ENCODE measurements at places on chromosomes 7 and 10.

- DNase-seq = no peak
These were observed 417.0 kb downstream of the CALN1 start for GRCh38 chr7:71995111-71995510.

GRCh38 chr7:131224996-131225395 lies 102.7 kb upstream of the MKLN1 start:
- DNase-seq = no peak

GRCh38 chr10:101624526-101625102 lies 36.5 kb downstream of the DPCD start:
- no peak for DNase-seq

DNA sequence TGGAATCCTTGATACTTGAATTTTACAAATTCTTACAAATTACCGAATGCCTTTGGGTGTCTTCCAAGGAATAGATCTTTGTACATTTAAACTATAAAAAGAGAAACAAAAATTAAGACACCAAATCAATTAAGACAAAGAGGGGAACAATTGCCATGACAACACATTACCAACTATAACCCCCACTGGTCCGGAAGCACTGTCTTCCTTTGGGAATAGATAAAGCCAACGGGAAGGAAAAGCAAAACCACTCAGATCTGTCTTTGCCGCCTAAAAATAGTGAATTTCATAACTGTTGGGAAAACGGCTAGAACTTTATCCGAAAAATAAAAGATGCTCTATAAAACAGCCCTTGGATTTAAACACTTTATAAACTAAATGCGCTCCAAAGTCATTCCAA lies 37.4 kb downstream of the GRB10 start:
- no peak for DNase-seq

DNA sequence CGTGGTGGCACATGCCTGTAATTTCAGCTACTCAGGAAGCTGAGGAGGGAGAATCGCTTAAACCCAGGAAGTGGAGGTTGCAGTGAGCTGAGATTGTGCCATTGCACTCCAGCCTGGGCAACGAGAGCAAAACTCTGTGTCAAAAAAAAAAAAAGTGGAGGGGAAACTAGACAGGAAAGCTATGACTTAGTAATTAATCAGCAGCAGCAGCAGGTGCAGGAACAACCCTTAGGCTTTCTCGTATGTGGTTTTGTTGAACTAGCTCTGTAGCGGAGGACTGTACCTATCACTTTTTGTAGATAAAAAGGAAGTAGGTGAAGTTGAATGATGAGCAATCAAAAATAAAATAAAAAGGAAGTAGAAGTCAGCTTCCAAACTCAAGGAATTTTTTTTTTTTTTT lies 76.9 kb upstream of the KMT2C start:
- no peak for DNase-seq

DNA sequence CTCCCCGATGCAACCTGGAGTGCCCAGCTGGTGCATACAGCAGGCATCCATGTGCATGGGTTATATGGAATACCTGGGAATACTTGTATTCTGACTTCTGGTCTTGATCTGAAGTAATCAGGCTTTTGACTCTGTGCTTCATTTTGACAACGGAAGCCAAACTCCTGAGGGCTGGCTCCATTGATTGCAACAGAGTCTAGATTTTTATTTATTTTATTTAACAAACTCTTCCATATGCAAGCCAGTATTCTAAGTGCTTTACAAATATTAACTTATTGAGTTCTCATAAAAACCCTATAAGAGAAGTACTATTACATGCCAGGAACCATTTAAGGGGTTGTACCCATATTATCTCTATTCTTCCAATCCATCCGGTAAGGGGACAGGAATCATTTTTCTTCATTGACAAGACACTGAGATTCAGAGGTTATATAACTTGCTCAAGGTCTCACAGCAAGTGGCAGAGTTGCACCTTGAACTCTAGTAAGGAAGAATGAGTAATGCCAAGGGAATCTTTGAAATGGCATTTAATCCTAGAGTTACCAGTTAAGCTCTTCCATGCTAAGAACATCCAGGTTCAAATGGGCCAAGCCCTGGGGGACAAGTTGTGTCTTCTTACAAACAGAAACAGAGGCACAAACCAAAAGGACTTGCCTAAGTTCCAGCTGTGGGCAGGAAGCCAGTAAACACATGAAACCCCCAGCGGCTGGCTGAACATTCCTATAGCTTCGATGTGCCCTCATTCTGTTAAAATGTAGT lies 241.0 kb downstream of the WDR11 start:
- no peak for DNase-seq

DNA sequence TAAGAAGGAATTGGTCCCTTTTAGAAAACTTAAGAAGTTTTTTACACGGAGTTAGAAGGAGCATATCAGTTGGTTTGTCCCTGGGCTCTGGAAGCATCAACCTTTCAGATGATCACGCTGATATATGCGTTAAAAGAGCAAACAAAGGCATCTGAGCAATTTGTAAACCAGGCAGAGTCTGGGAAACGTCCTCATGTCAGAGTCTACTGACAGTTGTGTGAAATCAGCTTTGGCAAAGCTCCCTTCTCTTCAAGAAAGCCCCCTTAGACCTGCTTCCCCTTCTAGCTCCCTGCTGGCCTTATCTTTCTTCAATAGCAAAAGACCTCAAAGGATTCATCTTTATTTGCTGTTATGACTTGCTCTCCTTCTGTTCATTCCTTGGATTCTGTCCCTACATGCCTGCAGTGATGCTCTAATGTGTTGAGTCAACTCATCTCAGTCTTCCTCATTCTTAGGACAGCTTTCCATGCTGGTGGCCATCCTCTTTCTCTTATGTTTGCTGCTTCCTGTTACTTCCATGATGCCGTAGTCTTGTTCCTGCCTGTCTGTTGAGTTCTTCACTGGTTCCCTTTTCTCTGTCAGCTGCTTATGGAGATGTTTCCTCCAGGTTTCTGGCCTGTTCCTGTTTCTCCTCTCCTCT lies 106.5 kb upstream of the BMPER start:
- DNase-seq = no peak

DNA sequence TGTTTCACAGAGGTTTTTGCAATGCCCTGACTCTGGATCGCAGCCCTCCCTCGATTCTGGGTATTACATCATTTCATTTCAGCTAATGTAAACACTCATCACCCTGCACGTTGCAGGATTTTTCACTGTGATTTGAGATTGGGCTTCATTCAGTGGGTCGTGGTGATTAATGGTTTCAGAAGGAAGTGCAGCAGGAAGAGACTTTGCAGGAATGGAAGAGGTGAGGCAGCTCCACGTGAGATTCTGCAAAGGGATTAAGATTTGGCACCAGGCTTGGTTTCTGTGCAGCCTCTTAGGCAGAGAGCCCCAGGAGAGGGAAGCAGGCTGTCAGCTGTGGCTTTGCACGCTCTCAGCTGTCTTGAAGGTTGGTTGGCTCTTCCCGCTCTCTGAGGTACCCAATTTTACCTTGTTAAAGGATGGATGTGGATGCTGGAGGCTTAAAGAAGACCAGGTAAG lies 95.2 kb downstream of the PLCE1 start:
- no peak for DNase-seq

GRCh38 chr10:107894516-107894915 lies 730.0 kb upstream of the SORCS1 start:
- no peak for DNase-seq

DNA sequence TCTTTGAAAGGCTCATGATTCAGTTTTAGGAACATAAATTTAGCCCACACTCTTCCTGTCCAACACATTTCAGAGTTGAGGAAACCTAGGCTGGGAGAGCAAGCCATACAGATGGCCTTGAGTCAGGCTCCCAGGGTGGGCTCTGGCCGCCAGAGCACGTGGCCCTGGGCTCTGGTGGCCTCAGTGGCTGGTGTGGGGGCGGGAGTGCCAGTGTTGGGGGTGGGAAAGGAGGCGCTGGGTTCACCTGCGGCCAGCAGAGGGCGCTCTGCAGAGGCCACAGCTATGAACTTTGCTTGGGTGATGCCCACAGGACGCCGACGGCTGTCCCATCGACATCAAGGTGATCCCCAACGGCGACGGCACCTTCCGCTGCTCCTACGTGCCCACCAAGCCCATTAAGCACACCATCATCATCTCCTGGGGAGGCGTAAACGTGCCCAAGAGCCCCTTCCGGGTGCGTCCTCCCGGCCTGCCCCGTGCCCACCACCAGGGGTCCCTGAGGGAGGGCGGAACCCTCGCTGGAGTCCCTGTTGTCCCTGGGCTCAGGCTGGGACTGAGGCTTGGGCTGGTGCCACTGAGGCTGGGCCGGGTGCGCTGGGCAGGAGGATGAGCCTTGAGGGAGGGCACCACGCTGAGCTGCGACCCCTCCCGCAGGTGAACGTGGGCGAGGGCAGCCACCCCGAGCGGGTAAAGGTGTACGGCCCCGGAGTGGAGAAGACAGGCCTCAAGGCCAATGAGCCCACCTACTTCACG lies 11.9 kb downstream of the FLNC start:
- DNase-seq = peak; percentile 30

- no peak for DNase-seq
These were observed 48.5 kb downstream of the PLCE1 start for GRCh38 chr10:94042001-94042833.

DNA sequence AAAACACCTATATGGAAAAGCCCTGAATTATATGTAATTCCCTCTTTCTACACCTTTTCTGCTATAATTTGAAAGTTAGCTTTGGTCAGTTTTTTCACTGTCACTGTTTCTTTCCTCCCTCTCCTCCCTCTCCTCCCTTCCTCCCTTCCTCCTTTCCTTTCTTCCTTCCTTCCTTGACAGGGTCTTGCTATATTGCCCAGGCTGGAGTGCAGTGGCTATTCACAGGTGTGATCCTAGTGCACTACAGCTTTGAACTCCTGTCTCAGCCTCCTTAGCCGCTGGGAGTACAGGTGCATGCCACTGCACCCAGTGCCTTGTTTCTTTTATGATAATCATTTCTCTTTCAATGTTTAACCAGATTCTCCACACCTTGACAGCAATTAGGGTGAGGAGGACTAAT lies 22.1 kb upstream of the UMAD1 start:
- DNase-seq = no peak

GRCh38 chr10:85665681-85666080 lies 700.9 kb downstream of the GRID1 start:
- no peak for DNase-seq

- DNase-seq = no peak
These were observed 41.1 kb downstream of the PRR15 start for GRCh38 chr7:29604702-29605101.

- no peak for DNase-seq
These were observed 30.4 kb downstream of the SEPTIN7 start for GRCh38 chr7:35831208-35831607.

GRCh38 chr10:113362645-113363091 lies 190.2 kb upstream of the HABP2 start:
- DNase-seq = no peak

GRCh38 chr10:8133146-8133545 lies 78.7 kb downstream of the GATA3 start:
- DNase-seq = no peak

DNA sequence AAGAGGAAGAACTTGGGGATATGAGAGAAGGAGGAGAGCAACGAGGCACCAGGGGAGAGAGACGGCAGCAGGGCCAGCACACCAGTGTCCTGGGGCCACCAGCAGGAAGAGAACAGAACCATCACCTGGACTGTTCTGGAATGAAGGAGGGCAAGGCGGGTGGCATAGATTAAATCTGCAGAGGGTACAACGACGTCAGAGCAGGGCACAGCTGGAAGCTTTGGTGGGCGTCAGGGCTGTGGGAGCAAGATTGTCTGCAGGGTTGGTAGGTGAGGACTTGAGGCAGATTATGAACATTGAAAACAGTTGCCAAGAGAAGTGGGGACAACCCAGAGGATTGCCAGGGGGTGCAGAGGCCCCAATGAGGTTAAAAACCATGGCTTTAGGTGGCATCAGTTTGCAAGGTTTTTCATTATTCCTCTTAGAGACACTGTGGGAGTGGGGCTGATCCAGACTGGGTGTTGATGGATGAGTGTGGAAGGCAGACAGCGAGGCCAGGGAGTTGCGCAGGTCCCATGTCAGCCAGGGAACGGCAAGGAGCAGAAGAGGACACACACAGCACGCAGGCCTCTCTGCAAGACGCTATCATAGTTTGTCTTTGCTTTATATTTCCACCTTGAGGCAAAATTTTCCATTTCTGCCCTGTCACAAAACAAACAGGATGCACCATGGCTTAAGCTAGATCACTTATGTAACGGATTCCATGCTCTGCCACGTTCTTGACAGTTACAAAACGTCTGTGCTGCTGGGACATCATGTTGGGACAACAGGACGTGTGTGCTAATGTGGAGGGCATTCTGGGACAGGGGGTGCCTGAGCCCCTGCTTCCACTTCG lies 52.5 kb upstream of the LEP start:
- DNase-seq = no peak

DNA sequence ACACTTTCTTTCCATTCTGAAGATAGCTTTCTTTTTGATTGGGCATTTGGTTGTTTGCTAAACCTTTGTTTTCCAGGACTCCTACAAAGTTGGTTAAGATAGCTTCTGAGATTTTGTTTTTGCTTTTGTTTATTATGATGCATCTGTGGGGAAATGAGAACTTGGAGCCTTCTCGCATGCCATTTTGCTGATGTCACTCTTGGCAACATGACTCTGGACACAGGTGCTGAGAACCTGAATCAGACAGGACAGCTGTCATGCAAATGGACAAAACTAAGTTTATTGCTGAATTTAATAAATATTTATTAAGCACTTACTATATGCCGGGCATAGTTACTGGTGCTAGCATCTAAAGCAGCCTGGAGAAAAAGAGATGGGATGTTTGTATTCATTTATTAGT lies 274.1 kb downstream of the ZEB1 start:
- no peak for DNase-seq

GRCh38 chr10:70007116-70007820 lies 45.4 kb upstream of the MACROH2A2 start:
- no peak for DNase-seq

- no peak for DNase-seq
These were observed 159.3 kb downstream of the PTPN20 start for GRCh38 chr10:47070541-47070940.

DNA sequence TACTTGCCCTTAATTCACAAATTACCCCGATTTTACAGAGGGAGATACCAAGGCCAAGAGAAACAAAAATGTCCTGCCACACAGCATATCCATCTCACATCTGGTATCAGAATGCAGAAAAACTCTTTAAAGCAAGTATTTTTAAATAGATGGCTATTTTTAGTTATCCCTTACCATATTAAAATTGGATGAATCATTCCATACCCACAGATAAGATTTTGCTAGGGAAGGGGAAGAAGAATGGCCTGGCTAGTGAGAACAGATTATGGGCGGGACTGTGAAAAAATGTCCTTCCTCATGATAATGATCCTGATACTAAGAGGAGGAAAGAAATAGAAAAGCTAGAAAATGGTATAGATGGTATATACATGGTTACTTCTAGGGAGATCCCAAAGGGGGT lies 80.6 kb upstream of the GATAD1 start:
- DNase-seq = no peak

DNA sequence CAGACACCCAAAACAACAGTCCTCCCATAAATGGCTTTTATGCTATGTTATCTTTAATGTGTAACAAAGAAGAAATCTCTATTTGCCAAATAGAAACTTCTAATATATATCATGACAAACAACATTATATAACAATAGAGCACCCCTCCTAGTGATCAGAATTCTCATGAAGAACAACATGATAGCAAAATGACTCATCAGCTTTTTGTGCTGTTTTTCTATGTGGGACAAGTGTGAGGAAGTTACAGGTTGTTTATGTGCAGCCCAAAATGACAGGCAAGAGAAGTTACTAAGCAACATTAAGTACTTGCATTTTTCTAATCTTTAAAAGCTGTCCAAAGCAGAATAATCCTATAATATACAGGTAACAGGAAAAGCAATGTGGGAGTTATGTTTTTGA lies 7.7 kb downstream of the DGKB start:
- no peak for DNase-seq
